ENCODE measurements at places on chromosomes 16 and 17.

DNA sequence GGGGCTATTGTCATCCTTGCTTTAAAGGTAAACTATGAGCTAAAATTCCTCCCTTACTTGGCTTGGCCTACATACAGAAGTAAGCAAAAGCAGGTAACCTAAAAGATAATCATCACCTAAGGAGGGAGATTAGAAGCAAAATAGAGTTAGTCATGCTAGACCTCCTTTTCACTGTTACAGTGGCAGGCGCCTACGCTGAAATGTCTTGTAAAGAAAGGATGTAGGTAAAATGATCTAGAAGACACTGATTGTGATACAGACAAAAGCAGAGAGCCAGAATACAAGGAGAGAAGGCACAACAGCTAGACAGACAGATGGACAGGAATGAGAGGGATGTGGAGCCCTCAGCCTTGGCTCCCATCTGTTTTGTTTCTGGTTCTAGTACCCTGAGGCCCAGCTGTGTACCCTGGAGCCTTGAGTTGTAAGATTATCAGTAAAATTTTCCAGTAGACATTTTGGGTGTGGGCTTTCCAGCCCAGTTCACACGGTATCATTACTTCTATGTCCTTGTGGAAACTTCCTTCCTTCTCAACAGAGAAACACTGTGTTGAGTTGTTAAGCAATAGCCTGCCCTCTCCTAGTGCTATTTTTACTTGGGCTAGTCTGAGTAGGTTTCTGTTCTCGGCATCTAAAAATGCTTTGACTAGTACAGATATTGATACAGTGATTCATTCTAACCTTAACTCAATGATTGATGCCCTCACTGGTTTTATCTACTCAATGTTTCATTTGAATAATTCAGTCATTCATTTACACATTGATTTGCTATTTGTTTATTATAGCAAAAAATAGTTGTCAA lies 7.7 kb upstream of the C16orf78 start:
- DNase-seq, result no peak

DNA sequence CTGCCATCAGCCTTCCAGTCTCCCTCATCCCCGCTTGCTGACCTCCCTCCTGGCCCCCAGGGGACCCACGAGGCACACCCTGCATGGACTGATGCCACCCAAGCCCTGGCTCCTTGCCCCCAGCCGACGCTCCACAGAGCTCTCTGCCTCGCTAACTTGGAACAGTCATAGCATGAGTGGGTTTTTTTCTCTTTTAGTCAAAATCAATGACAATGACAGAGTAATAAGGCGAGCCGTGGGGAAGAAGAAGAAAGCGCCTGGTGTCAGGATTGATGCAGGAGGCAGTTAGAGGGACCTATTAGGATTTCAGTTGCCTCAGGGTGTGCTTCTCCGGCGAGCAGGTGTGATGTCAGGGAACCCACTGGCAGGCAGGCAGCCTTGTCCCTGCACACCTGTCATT lies 176.3 kb upstream of the TNRC6C start:
- DNase-seq, result no peak

DNA sequence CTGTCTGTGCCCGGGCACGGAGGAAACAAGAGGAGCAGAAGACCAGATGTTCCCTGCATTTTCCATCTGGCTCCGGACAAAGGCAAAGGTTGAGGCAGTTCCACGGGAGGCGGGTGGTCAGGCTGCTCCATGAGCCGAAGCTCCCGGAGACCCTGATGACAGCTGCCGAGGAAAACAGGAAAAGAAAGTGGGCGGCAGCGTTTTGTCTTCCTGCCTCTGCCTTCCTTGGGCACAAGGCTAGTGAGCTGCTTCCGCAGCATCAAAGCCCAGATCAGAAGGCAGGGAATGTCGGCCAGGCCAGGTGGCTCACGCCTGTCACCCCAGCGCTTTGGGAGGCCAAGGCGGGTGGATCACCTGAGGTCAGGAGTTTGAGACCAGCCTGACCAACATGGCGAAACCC lies 16.2 kb downstream of the SLC43A2 start:
- no peak for DNase-seq

- no peak for DNase-seq
Observed at GRCh38 chr17:27985736-27986399, 56.6 kb upstream of the NLK start.

GRCh38 chr16:69934044-69934443 lies 17.1 kb upstream of the CLEC18A start:
- DNase-seq, result no peak

DNA sequence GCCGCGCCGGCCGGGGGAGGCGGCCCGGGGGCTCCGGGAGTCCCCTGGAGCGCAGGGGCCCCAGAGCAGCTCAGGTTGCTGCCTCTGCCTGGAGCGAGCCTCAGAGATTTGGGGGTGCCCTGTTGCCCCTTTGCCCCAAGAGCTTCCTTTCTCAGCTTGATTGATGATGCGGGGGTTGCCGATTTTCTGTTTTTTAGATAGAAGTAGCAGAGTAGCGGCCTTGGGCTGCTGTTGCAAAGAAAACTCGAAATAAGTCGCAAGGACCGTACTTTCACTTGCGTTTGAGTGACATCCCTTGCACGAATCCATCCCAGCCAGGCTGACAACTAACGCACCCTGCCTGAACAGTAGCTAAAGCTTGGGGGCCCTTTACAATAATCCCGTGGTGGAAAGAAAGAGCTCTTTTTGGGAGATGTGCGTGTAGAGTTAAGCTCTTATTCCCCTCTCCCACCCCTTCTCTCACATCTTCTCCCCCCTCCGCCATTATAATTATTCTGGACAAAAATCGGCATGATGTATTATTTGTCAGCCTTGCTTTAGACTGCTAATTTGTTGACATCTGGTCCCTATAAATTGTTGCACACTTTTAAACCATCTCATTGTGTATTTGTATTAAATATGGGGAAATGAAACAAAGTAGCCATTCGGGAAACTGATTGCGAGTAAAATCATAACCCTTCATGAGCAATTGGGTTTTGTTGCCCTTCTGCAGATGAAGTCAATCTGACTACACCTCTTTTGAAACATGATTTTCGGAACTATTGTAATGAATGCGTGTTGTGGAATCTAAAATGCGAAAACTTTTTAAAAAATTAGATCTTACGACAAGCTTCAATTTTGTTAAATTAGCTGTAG lies 873 bp downstream of the USP10 start:
- DNase-seq, result peak; percentile 36

GRCh38 chr16:22356930-22357634 lies 17.3 kb downstream of the CDR2 start:
- no peak for DNase-seq

- DNase-seq, result no peak
Observed at GRCh38 chr16:71441348-71442050, 355 bp downstream of the TLE7 start.

DNA sequence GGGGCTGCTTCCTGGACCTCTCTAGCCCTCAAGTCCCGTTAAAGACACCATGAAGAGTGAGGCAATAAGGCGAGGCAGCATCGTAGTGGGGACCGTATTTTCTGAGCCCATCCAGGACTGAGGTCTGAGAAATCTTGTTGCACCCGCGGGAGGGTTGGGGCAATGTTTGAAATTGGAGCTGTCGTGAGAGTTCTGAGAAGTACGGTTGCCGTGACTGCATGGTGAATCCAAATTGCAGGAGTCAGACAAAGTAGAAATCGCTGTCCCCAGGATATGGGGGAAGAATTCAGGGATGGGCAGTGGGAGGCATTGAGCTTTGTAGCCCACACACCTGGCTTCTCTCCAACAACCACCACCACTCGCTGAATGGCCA lies 42.0 kb upstream of the RPL38 start:
- no peak for DNase-seq

Measured in PC-3 (cell line).